ENCODE measurements at places on chromosomes 6 and 20. TPM values are rescaled to one million over a fixed set of nuclear protein-coding genes. Genes with fewer than 3 reads are reported as not detected.

C20orf144 gene
- total RNA-seq, result not detected

OTOR gene
- total RNA-seq, result not detected

SIRPB2 gene
- not detected for total RNA-seq

CD93 gene
- total RNA-seq, result 0.04 TPM

- no peak for DNase-seq
Measured at GRCh38 chr20:33062105-33062824, 8.6 kb downstream of the BPIFB3 start.

DNA sequence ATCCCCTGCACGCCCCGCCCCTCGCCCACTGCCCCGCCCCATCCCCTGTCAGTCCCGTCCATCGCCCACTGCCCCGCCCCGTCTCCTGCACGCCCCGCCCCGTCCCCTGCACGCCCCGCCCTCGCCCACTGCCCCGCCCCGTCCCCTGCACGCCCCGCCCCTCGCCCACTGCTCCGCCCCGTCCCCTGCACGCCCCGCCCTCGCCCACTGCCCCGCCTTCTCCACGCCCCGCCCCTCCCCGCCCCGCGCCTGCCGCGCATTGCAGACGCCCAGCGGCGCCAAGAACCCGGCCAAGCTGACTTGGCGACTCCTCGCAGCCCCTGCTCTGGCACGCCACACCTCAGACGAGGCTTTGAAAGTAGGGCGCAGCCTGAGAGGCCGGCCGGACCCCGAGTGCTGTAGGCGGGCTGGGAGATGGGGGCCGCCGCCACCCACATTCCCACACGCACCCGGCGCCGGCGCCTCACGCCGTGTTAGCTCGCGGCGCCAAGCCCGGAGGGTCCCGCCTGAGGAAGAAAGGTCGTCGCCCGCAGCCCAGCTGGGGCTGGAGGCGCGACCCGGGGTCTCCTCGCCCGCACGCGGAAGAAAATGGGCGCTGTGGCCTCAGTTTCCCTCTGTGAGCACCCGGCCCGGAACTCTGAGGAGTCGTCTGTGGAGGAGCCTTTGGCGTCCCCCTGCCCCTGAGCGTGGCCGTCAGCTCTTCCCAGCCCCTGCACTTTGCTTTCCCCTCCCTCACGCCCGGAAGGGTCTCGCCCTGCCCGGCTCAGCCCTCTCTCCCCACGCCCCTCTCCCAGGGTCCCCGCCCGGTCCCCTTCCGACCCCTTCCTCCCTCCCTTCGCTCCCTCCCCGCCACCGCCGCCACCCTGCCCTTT is at the start of gene RAD21L1:
TSS of gene RAD21L1 (plus strand) at position 262 of the 872 bp plus-strand sequence. CDS start 2,410 bp downstream, outside the sequence.
- peak; percentile 99 for DNase-seq

DNA sequence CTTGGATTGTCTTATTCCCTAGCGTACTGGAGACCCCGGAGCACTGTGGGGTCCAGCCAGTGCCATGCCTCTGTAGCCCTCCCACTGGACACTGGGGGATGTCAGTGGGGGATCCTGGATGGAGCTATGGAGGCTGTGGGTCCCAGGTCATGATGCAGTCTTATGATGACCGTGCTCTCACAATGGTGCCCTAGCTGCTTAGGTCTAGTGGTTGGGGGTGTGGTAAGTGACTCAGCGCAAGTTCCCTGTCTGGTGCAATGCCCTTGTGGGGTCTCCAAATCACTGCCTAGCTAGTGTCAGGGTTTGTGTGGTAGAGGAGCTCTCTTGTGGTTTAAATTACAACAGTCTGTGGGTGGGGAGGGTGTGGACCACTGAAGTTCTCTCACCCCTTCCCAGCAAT is 135.4 kb downstream of the CDC5L start:
- no peak for DNase-seq

- DNase-seq, result no peak
Measured at GRCh38 chr6:814378-815347, 121.7 kb upstream of the EXOC2 start.

- no peak for DNase-seq
Measured at GRCh38 chr6:113055061-113055460, 707.9 kb downstream of the RFPL4B start.

DNA sequence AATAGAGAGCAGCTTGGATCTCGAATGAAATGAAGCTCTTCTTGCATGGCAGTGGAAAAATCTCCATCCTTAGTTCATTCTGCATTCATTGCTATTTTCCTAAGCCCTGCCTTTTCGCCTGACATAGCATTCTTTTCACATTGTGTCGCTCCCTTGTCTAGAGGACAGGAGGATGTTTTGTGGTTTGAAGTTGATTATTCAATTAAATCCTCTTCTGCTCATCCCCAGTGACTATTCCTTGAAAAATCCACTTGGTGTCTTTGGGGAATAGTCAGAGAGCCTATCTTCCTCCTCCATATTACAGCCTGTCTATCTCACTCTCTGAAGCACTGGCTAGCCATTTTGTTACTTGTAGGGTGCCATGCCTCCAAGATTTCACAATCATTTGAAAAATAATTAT is 161.2 kb downstream of the KLHL32 start:
- DNase-seq, result no peak

- no peak for DNase-seq
Measured at GRCh38 chr20:31515775-31516107, 1.5 kb downstream of the HM13 start.

- no peak for DNase-seq
Measured at GRCh38 chr6:71126506-71126905, 162.1 kb upstream of the OGFRL1 start.

DNA sequence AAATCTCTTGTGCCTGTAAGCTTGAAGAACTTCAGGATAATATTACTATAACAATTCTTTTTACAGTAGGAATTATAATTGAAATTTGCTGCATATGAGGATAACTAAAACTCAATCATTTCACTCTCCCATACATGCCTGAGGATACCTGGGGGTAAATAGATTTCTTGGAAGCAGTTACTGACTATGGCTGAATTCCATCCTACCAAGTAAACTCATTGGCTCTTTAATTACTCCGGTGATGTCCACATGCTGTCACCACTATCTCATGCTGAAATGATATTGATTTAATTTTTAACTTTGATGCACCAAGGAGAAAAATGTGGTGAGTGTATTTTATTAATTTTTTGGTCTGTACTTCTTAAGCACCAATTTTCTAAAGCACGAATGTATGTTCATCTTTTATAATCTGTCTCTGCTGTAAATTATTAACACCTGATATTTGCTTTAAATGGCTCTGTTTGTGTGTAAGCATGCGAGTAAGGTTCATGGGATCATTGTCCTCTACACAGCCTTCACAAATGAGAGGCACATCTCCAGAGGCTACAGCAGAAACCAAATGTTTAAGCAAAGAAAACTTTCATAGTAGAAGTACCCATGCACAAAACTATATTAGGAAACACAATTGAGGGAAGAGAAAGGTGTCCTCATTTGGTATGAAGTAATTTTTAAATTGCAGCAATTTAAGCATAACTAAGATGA is 164.2 kb upstream of the POU3F2 start:
- DNase-seq, result no peak

GRCh38 chr20:56358600-56359211 is at the start of gene FAM210B:
TSS of gene FAM210B (plus strand) at chr20:56358974. CDS start at chr20:56359006, 32 bp downstream.
- peak; percentile 95 for DNase-seq

- DNase-seq, result no peak
Measured at GRCh38 chr6:49332781-49333180, 130.3 kb downstream of the MMUT start.

GRCh38 chr6:78465059-78465634 is 402.2 kb upstream of the IRAK1BP1 start:
- no peak for DNase-seq

DNA sequence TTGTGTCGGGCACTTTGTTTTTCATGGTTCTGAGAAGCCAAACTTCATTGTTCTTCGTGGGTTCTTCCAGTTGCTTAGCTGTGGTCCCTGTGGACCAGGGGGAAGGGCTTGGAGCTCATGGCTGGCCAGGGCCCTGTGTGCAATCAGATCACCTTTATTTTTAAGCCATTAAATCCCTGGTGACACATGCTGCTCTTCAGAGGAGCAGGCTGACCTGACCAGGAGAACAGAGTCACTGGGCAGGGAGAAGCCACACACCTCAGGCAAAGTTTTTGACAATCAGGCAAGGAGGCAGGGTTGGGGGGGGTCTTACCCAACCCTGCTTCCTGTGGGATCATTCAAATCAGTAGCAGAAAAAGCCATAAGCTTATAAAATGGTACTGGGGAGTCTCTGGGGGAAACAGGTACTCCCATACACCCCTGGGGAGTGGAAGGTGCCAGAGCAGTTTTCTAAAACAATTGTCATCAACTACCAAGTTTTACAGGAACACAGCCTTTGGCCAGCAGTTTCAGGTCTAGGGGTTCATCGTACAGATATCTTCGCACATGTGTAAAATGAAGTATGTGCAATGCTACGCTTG is 37.0 kb upstream of the PREX1 start:
- DNase-seq, result no peak

DNA sequence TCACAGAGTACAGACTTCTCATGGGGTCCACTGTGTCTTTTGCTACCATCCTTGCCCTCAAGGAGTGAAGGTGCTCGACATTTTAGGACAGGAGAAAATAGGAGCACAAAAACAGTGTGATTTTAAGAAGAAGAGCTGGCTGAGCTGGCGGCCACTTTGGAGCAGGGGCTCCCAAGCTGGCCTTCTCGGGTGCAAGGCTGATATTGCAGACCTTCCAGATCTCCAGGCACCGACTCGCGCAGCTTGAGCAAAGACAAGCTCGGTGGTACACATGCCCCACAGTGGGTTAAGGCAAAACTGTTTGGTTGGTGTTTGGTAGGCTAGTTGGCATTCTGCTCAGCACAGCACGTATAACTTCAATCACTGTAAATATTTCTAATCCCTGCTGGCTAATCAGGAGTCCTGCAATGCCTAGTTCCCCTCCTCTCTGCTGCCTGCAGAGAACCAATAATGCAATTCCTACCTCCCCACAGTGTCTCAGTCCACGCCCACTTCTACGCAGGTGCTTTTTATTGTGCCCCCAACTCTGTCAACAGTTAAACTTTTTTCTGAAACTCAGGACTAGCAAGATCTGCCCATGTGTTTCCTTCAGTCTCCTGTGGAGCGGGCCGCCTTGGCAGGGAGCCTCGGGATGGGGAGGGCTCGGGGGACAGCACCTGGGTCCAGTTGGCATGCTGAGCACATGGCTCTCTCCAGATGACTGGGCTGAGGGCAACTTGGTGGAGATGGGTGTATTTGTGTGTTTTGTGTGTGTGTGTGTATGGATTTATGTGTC is 12.7 kb upstream of the SMOC2 start:
- DNase-seq, result no peak

DNA sequence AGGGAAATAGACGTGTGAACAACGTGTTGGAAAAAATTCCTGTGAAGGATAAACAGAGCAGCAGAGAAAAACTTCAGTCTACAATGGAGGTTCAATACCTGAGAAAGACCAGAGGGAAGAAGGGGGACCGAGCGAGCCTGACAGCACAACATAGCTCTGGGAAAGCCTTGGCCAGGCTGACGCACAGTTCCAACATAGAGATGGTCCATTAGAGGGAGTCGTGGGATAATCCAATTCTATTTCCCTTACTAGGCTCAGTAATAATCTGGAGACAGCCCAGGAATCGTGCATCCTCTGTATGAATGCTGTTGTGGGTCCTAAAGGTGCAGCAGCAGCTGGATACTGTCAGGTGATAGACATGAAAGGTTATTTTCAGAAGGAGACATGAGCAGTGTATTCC is 370.8 kb upstream of the BTBD3 start:
- no peak for DNase-seq
